Urinary bladder (tissue), 4 donors: ENCODE measurements at places on chromosomes 5 and 9. TPM values are rescaled to one million over a fixed set of nuclear protein-coding genes. Genes with fewer than 3 reads are reported as not detected.

The SLC25A48 gene
- 0.04 TPM for polyA plus RNA-seq

The FIBCD1 gene
- 2.4 TPM for polyA plus RNA-seq

The NXNL2 gene
- 0.85 TPM for polyA plus RNA-seq

The PRUNE2 gene
- 181 TPM for polyA plus RNA-seq

The ANKRD18A gene
- 0.91 TPM for polyA plus RNA-seq

The ABO gene
- polyA plus RNA-seq, result 1.9 TPM

The PARP8 gene
- polyA plus RNA-seq, result 8.4 TPM

The KIF24 gene
- polyA plus RNA-seq, result 0.32 TPM

The MEGF10 gene
- polyA plus RNA-seq, result 0.43 TPM

The TESK1 gene
- polyA plus RNA-seq, result 52.9 TPM

The TAF1L gene
- polyA plus RNA-seq, result 0.01 TPM

The CATSPER3 gene
- polyA plus RNA-seq, result 0.72 TPM

The TAF11L5 gene
- not detected for polyA plus RNA-seq

The CCDC112 gene
- polyA plus RNA-seq, result 5.5 TPM

The IL5 gene
- not detected for polyA plus RNA-seq

The SPINK13 gene
- polyA plus RNA-seq, result not detected

The ADGRD2 gene
- not detected for polyA plus RNA-seq

The HSPB3 gene
- polyA plus RNA-seq, result 2.2 TPM

The NUTM2G gene
- not detected for polyA plus RNA-seq

The TRPM6 gene
- polyA plus RNA-seq, result 0.24 TPM

The IL7R gene
- 6.7 TPM for polyA plus RNA-seq

The PSD2 gene
- polyA plus RNA-seq, result 0.08 TPM
